Nephron progenitor cell (in vitro differentiated cells): ENCODE measurements at places on chromosomes 16 and 17.

DNA sequence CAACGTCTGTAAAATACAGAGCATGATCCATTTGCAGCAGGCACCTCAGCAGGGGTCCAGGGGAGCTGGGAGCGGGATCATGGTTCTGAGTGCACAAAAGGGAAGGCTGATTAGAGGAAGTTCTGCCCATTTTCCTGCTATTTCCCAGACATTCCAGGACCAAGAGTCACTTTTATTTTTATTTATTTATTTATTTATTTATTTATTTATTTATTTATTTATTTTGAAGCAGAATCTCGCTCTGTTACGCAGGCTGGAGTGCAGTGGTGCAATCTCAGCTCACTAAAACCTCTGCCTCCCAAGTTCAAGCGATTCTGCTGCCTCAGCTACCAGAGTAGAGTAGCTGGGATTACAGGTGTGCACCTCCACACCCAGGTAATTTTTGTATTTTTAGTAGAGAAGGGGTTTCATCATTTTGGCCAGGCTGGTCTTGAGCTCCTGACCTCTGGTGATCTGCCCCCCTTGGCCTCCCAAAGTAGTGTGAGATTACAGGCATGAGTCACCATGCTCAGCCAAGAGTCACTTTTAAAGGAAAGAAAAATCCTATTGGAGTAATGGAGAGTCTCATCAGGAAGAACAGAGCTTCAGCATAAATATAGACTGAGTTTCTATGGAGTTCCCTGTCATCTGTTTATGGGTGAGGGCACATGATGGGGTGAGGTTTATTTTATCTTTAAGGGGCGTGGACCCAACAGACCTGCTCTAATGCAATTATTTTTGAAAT lies 355.2 kb downstream of the HAPSTR1 start:
- peaks cover 21% of the 10 kb centered on the region for H3K4me1 ChIP-seq
- no peak for DNase-seq
- no peak overlapping the region for H3K27ac ChIP-seq
- no peaks in the 10 kb centered on the region for H3K36me3 ChIP-seq
- H3K27me3 ChIP-seq: peaks cover 3% of the 10 kb centered on the region

- H3K36me3 ChIP-seq: peaks cover 12% of the 10 kb centered on the region
- peaks cover 46% of the 10 kb centered on the region for H3K4me1 ChIP-seq
- no peak for DNase-seq
- peaks cover 15% of the 10 kb centered on the region for H3K27me3 ChIP-seq
- peak overlapping the region; percentile 68 for H3K27ac ChIP-seq
- H3K4me3 ChIP-seq: no peak overlapping the region
Observed at GRCh38 chr17:78951967-78952551, 26.9 kb upstream of the TIMP2 start.

DNA sequence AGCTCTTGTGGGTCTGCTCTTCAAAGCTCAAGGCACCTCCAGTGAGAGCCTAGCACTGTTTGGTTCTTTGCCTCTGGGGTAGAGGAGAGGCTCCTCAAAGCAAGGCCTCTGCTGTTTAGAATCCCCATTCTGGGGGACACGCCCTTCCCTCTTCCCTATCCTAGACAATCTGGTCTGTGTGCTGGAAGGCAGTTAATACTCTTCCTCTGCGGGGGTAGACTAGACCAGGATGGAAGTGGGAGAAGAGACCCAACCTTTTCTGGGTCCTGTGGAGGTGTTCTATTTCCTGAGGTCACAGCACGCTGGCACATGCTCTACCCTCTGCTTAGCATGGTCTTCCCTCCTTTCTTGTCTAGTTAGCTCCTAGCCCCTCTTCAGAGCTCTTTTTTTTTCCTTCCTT lies 7.7 kb downstream of the ERAL1 start:
- H3K4me1 ChIP-seq: peaks cover 3% of the 10 kb centered on the region
- H3K27me3 ChIP-seq: peaks cover 13% of the 10 kb centered on the region
- no peak overlapping the region for H3K4me3 ChIP-seq
- peaks cover 22% of the 10 kb centered on the region for H3K36me3 ChIP-seq
- DNase-seq: no peak

DNA sequence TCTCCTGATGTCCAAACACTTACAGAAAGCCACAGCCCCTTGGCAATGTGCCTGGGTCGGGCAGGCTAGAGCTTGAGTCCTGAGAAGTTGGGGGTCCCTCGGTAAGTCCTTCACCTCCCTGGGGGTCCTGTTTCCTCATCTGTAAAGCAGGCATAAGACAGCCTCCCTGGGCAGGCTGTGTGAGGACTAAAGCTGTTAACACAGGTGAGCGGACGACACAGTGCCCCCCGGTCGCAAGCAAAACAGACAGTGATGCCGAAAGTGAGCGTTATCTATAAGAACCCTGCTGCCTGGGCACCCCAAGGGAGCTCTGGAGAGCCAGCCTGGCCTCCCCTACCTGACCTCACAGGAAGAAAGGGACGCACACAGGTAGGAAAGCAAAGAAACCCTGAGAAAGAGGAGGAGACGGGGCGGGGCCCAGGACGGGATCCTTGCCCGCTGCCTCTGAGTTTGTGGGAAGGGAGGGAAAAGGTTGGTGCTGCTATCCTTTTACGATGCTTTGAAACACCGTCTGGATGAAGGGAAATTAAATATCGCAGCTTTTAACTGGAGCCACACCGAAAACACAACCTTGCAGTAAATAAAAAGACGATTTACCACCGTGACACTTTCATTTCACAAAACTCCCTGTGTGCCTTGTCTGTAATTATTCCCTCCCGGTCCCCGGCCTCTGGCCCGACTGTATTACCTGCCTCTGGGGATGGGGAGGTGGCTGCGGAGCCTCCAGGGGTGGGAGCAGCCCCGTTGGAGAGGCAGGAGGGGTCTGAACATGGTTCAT lies 67.1 kb downstream of the ENGASE start:
- no peak for DNase-seq
- H3K27ac ChIP-seq: no peak overlapping the region
- no peaks in the 10 kb centered on the region for H3K27me3 ChIP-seq
- no peak overlapping the region for H3K4me3 ChIP-seq

DNA sequence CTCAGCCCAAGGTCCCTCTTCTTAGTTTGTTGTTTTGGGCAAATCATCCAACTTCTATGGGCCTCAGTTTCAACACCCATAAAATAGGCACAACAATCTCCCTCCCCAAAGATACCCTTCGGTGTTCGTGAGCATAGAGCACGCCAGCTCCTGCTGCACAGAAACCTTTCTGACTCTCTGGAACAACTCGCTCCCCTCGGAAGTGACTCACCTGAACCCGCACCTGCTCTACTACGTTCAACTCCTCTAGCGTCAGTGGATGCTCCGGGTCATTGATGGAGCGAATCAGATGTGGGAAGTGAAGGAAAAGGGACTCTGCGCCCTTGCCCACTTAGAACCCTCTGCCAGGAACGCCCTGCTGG lies 445 bp downstream of the CIAO2B start:
- H3K27ac ChIP-seq: no peak overlapping the region
- H3K4me1 ChIP-seq: peaks cover 45% of the 10 kb centered on the region
- DNase-seq: no peak
- peaks cover 12% of the 10 kb centered on the region for H3K36me3 ChIP-seq
- peaks cover 7% of the 10 kb centered on the region for H3K27me3 ChIP-seq

DNA sequence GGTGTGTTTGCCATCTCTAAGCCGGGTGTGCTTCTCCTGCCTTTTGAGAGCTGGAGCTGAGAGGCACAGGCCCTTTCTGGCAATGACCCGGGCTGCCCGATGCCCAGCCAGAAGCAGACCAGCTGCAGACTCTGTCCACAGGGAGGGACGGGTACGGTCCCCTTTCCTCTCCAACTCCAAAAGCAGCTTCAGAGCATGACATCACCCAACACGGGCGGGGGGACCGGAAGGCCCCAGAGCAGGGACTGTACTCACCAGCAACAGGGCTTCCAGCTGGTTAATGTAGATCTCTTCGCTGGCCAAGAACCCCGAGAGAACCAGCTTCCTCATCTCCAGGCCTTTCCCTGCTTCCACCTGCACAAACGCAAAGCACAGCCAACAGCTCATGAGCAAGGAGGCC lies 79.4 kb downstream of the ABR start:
- no peak overlapping the region for H3K4me3 ChIP-seq
- H3K4me1 ChIP-seq: peaks cover 13% of the 10 kb centered on the region
- peaks cover 49% of the 10 kb centered on the region for H3K36me3 ChIP-seq

DNA sequence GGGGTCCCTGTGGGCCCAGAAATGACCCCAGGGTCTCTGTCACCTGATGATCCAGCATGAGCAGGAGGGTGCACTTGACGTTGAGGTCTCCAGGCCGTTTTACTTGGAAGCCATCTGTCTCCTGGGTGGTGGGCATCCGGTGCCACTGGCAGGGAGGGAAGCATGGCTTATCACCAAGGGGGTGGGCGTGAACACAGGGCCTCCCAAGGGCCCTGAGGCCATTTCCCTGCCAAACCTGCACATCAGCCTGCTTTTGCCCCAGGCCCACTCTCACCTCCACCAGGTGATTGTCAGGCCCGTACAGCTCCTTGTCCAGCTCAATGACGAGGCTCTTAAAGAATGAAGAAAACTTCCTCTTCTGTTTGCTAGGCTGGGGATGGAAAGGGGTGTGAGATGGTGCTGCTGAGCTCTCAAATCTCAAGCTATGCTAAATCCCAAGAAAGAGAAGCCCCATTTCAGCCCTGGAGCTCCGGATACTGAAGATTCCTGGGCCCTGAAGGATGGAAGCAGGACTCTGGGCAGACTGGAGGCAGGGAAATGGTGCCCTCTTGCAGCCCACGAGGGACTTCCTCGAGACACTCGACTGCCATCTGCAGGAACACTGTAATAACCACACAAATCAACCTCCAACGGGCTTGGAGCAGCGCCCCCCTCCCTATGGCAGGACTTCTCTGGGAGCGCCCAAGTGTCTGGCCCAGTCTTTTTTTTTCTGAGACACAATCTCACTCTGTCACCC lies 7.1 kb upstream of the FTSJ3 start:
- DNase-seq: peak; percentile 49
- H3K4me3 ChIP-seq: no peak overlapping the region
- H3K27ac ChIP-seq: peak overlapping the region; percentile 76
- H3K36me3 ChIP-seq: peaks cover 55% of the 10 kb centered on the region
- H3K4me1 ChIP-seq: peaks cover 25% of the 10 kb centered on the region

GRCh38 chr17:30379903-30380381 lies 1.2 kb downstream of the CPD start:
- peaks cover 2% of the 10 kb centered on the region for H3K36me3 ChIP-seq
- H3K4me1 ChIP-seq: peaks cover 79% of the 10 kb centered on the region
- DNase-seq: no peak

DNA sequence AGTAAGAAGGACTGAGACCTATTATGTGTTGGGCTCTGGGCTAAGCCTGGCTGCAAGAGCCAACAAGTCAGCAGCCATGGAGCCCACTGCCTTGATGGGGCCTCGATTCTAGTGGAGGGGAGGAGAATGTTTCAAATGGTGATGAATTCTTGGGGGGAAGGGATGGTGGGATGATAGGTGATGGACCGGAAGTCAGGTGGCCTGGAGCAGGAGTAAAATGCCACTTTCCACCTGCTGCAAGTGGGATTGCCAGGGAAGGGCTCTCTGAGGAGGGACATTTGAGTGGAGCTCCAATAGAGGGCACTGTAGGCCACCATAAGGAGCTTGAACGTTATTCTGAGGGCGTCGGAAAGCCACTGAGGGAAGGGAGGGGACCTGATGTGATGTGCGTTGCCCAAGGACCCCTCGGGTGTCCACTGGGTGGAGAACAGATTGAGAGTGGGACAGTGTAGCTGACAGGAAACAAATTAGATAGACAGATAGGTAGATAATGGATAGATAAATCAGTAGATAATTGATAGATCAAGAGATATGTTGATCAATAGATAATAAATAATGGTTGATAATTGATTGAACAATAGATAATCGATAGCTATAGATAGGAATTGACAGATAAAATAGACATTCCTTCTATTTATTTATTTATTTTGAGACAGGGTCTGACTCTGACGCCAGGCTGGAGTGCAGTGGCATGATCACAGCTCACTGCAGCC lies 18.2 kb upstream of the NXPH3 start:
- H3K4me3 ChIP-seq: no peak overlapping the region
- peak; percentile 55 for DNase-seq
- H3K27me3 ChIP-seq: peaks cover 47% of the 10 kb centered on the region
- H3K27ac ChIP-seq: no peak overlapping the region

GRCh38 chr16:31409433-31409832 lies 16.3 kb downstream of the ITGAD start:
- DNase-seq: no peak
- no peak overlapping the region for H3K4me3 ChIP-seq
- H3K36me3 ChIP-seq: no peaks in the 10 kb centered on the region

- peaks cover 34% of the 10 kb centered on the region for H3K4me1 ChIP-seq
- peaks cover 35% of the 10 kb centered on the region for H3K27me3 ChIP-seq
- H3K27ac ChIP-seq: peak overlapping the region; percentile 94
- DNase-seq: peak; percentile 11
- H3K4me3 ChIP-seq: no peak overlapping the region
Observed at GRCh38 chr17:6366221-6366666, 68.7 kb downstream of the AIPL1 start.
